ENCODE measurements at places on chromosomes 13 and 19.
A peak's percentile ranks its signal among the peaks of the same experiment; 100 is the strongest.

DNA sequence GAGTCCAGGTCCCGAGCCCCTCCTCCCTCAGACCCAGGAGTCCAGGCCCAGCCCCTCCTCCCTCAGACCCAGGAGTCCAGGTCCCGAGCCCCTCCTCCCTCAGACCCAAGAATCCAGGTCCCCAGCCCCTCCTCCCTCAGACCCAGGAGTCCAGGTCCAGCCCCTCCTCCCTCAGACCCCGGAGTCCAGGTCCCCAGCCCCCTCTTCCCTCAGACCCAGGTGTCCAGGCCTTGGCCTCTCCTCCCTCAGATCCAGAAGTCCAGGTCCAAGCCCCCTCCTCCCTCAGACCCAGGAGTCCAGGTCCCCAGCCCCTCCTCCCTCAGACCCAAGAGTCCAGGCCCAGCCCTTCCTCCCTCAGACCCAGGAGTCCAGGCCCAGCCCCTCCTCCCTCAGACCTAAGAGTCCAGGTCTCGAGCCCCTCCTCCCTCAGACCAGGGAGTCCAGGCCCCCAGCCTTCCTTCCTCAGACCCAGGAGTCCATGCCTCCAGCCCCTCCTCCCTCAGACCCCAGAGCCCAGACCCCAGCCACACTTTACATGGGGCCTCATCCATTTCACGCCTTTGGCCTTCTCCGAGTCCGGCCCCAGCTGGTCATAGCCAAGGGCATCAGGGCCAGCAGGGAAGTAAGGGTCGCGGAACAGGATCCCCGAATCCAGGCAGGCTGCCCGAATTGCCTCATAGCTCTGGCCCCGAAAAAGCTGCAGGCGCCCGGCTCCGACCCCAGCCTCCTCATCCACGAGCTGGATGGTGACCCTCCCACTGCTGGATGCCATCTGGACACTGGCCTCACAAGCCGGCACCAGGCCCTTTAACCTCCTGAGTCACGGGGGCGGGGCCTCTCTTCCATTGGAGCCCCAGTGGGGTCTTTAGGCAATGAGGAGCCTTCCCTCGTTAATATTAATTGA is 628 bp downstream of the CAPN12 start:
- no peak for DNase-seq

DNA sequence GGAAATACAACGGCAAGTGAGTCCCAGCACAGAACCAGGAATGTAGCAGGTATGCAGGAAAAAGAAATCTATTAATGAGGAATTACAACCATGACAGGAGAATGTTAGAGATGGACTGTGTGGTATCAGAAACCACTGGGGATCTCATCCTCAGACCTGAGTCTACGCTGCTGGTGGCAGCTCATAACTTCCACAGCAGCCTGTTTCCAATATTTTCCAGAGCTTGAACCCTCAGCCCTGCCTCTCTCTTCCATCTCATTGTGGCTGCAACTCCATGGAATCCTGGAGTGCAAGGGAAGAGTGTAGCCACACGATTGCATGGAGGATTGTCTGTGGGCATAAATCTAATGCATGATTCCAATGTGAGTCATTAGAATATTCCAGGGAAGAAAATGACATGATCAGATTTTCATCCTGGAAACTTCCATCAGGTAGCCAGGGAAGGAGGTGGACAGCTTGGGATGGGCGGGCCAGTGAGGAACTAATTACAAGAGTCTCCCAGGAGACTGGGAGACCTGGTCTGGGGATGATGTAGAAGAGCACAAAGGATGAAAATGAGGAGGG is 14.9 kb downstream of the PLA2G4C start:
- no peak for DNase-seq

- DNase-seq: no peak
These were observed 145.6 kb downstream of the FLT1 start for GRCh38 chr13:28349371-28349770.

- peak; percentile 71 for DNase-seq
These were observed 350.9 kb downstream of the FOXO1 start for GRCh38 chr13:40315416-40316064.

DNA sequence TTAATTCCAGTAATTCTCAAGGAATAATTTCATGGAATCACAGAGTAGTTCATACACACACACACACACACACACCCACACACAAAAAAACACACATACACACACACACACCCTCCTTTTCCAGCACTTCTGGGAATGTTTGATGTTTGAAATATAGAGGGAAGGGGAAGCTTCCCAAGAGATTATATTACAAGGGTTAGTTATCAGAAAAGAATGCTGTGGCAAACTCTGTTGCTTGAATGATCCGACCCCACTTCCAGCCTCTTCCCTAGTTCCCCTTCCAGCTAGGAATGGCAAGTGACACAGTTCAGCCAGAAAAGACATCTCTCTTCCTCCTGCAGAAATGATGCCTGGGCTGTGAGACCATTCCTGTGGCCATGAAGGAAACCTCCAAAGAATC is 49.9 kb downstream of the KCTD12 start:
- DNase-seq: no peak

DNA sequence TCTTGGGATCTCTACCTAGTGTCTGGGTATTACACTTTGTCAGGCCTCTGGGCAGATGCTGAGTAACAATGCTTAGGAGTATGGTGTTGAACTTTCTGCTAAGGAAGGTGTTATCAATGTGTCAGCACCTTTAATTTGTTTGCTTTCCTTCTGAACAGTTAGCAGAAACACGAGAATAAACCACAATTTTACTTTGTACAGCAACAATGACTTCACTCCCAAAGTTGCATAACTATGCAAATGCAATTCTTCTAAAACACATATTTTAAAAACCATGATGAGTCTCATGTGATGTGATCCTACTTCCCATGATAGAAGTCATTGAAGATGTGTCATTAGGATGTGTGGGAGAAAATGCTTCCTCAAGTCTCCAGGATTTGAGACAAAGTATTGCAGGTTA is 155.0 kb downstream of the POSTN start:
- DNase-seq: no peak

- DNase-seq: no peak
These were observed 84.8 kb downstream of the LNX2 start for GRCh38 chr13:27535546-27535945.

DNA sequence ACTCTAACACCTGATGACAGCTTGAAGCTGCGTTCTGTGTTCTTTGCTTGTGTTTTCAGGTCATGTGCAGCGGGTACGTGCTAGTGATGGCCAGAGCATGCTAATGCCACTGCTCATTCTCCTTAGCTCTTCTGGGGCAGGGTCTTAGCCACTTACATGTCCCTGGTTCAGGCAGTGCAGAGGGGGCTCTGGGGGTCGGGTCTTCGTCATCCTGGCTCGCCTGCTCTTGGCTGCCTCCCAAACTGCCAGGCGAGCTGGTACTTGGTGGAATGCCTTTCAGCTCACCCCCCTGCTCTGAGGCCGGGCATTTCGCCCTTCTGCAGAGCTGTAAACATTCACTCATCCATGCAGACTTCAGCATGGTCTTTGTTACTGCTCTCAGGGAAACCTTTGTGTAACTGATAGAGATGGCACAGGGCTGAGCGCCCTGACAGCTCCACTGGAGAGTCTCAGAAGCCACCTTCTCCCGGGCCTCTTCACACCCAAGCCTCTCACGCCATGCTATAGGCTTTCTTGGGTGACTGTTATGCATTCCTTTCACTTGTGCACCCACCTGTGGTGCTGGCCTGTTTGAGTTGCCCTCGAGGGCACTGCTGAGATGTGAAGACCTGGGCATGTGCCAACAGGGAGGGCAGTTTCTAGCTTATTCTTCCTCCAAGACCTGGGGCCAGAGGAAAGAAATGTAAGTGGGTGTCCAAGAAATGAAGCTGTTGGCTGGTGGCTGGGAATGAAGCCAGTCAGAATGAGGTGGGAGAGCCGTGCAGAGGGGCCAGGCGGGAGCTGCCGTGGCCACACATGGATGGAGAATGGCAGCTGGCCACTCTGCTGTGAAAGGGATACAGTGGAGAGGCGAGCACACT is 24.4 kb downstream of the FAM124A start:
- no peak for DNase-seq

DNA sequence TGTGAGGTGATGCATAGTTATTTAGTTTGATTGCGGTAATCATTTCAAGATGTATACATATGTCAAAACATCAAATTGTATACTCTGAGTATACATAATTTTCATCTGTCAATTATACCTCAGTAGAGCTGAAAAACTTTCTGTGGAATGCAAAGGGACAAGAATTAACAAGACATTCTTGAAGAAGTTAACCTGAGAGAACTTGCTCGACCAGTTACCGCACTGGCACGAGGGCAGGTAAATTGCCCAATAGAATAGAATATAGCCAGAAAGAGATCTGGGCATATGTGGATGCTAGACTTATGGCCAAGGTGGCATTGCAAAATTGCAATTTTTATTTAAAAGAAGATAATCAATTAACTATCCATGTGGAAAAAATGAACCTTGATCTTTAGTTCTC is 42.3 kb upstream of the GJB6 start:
- DNase-seq: no peak

GRCh38 chr19:13337181-13337580 is 169.1 kb downstream of the CACNA1A start:
- DNase-seq: no peak

DNA sequence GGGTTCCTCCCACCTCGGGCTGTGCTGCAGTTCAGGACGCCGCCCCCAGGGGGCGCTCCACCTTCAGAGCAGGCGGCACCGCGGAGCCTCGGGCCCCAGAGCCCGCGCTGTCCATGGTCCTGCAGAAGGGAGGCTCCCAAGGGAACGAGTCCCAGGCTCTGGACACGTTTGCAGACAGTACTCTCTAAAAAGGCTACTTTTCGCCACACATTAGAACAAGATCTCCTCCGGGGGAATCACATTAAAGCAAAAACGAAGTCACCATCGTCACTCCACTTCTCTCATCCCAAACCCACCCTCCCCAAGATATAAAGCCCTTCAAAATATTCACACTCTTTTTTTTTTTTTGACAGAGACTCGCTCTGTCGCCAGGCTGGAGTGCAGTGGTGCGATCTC is 4.6 kb upstream of the SIGLEC10 start:
- DNase-seq: peak; percentile 82

DNA sequence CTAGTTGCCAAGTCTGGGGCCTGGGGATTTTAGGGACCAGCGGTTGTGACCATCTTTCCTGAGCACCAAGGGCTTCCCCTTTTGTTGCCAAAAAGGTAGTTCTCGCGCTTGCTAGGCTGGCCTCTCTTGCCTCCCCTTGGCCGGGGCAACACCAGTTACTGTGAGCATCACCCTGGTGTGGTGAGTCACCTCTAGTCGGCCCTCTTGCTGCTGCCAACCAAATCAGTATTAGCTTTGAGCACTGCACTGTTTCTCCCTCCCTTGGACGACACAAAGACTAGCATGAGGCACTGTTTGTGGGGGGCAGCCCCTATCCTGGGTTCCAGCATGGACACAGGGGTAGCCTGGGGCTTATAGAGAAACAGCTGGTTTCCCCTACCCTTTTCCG is 6.9 kb downstream of the SYDE1 start:
- DNase-seq: no peak

- DNase-seq: no peak
These were observed 3.8 kb downstream of the JAK3 start for GRCh38 chr19:17843908-17844490.

- DNase-seq: no peak
These were observed 1244.5 kb downstream of the PCDH9 start for GRCh38 chr13:65985612-65986011.

GRCh38 chr13:26325876-26326275 is 71.9 kb downstream of the CDK8 start:
- no peak for DNase-seq

DNA sequence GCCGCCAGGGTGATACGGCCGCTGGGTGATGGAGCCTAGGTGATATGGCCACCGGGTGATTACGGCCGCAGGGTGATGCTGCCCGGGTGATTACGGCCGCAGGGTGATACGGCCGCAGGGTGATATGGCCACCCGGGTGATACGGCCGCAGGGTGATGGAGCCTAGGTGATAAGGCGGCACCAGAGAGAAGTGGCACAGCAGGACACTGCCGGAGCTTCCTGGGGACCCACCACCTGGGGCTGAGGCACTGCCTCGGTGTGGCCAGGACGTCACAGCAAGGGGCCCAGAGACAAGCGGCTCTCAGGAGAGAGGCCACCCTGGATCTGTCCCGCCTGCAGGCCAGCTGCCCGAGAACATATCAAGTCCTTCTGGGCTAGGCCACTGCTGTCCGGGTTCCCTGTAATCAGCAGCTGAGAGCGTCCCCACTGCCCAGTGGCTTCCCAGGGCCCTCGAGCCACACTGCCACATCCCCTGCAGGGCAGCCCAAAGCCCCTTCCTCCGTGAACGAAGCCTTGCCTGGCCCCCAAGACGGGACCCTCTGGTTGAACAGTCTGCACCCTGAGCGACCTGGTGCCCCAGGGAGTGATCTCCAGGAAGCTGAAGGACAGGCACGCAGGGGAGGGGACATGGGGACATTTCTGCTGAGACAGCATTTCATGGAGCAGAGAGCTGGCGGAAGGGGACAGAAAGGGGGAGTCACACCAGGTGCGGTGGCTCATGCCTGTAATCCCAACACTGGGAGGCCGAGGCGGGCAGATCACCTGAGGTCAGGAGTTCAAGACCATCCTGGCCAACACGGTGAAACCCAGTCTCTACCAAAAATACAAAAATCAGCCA is 22.1 kb downstream of the ZNF787 start:
- no peak for DNase-seq

DNA sequence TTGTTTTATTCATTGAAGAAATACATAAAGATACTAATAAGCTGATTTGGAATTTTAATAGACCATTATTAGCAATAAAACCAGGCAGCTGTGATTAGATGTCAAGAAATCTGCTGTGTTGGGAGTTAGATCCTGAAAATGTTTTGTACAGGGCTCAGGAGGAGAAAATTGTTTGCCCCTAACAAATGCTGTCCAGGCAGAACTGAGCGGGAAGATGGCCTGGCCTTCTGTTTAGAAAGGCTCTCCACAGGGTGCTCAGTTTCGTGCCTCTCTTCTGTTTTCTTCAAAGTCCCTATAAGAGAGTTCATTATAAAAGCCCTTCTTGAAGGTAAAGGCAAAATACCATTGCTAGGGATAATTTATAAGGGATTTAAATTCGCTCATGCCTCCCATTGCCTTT is 64.1 kb downstream of the ERCC5 start:
- no peak for DNase-seq

- DNase-seq: no peak
These were observed 1230.1 kb upstream of the SLC10A2 start for GRCh38 chr13:104296286-104296685.

- DNase-seq: peak; percentile 68
These were observed 5.7 kb downstream of the COMP start for GRCh38 chr19:18785179-18786124.

DNA sequence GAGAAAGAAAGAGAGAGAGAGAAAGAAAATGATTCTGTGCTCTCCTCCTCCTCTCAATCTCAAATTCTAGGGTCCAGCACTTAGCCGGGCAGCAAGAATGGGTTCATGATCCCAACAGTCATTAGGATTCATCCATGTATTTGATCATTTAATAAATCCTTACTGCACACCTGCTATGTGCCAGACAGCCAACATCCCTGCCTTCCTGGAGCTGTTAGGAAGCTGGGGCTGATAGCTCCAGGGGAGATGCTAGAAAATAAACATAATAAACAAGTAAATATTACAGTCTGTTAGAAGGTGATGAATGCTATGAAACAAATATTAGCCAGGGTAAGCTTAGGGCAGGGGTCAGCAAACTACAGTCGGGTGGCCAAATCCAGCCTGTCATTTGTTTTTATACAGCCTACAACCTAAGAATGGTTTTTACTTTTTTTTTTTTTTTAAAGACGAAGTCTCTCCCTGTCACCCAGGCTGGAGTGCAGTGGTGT is 9.9 kb upstream of the ACP7 start:
- no peak for DNase-seq

Data from CD4-positive, alpha-beta T cell treated with Interleukin-6 for 4 hours (primary cell).